Stimulated activated CD8-positive, alpha-beta memory T cell treated with anti-CD3 and anti-CD28 coated beads, Interleukin-12 subunit alpha, Interleukin-12 subunit beta, amount 100 ng/mL, for 4 hours (primary cell): ENCODE measurements at places on chromosomes 1 and 21.
A peak's percentile ranks its signal among the peaks of the same experiment; 100 is the strongest.

GRCh38 chr1:163187849-163188248 lies 14.9 kb downstream of the RGS5 start:
- no peak for DNase-seq

DNA sequence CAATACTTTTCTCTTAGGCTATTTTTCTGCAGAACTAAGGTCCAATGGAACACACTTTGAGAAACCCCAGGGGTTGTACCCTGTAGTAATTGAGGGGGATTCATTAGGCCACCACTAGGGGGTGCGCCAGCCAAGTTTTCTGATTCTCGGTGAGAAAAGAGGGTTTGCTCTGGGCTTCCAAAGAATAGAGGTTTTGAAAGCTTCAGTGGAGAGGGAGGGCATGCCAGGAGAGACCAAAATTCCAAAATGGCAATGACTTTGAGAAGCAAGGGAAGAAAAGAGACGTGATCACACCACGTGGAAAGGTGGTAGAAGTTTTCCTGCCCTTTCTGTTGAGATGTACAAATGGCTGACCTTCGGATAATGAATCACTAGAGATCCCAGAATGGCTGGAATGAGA lies 323.3 kb downstream of the RPS6KC1 start:
- DNase-seq, result no peak

DNA sequence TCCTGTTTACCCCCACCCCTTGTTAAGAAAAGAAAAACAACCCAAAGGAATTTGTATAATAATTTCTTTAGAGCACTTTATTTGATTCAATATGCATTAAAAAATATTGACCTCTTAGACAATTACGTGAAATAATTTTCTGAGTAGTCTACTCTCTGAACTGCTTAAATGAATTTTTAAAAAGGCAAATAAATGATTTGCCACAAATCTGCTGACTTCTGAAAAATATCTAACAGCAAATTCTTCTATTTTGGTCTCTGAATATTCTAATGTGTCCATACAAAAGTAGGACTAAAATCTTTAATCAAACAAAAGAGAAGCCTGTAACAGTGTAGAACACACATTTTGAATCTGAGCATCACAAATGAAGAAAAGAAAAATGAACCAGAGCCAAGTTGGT lies 115.1 kb downstream of the TRIM33 start:
- no peak for DNase-seq

- no peak for DNase-seq
These were observed 748 bp downstream of the PPP1R15B start for GRCh38 chr1:204410688-204411450.

GRCh38 chr1:43308635-43309404 lies 8.0 kb downstream of the TIE1 start:
- no peak for DNase-seq

GRCh38 chr1:14969006-14969405 lies 184.5 kb upstream of the TMEM51 start:
- peak; percentile 1 for DNase-seq

DNA sequence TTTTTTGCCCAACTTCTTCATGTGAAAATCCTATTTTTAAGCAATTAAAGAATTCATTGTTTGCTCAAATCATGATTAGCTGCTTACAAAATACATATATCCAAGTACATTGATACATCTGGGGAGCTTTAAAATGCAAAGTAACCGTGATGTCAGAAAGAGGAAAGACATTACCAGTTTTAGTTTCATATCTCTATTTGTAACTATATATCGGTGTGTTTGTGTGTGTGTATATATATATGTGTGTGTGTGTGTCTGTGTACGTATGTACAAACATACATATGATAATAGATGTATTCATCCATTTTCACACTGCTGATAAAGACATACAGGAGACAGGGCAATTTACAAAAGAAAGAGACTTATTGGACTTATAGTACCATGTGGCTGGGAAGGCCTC lies 310.1 kb downstream of the DPYD start:
- no peak for DNase-seq

GRCh38 chr21:38494251-38494642 lies 4.0 kb downstream of the ERG start:
- DNase-seq, result no peak

GRCh38 chr1:214831956-214832355 lies 229.0 kb downstream of the CENPF start:
- no peak for DNase-seq

DNA sequence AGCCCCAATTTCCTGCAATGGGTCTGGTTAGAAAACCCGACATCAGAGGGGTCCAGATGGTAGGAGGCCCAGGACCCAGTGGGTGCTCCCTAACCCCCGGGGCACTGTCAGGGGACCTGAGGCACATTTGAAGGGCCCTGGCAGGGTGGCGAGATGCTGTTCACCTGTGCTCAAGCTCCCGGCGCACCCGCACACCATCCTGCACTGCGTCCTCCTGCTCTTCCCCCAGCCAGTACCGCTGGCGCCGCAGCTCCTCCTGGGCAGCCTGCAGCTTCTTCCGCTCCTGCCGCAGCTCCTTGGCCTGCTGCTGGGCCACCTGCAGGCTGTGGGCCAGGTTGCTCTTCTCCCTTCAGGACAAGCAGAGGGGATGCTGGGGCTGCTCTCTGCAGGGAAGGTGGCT lies 36.0 kb downstream of the RNU1-1 start:
- DNase-seq, result no peak

GRCh38 chr1:247639381-247639981 lies 34.1 kb downstream of the OR2G3 start:
- no peak for DNase-seq

DNA sequence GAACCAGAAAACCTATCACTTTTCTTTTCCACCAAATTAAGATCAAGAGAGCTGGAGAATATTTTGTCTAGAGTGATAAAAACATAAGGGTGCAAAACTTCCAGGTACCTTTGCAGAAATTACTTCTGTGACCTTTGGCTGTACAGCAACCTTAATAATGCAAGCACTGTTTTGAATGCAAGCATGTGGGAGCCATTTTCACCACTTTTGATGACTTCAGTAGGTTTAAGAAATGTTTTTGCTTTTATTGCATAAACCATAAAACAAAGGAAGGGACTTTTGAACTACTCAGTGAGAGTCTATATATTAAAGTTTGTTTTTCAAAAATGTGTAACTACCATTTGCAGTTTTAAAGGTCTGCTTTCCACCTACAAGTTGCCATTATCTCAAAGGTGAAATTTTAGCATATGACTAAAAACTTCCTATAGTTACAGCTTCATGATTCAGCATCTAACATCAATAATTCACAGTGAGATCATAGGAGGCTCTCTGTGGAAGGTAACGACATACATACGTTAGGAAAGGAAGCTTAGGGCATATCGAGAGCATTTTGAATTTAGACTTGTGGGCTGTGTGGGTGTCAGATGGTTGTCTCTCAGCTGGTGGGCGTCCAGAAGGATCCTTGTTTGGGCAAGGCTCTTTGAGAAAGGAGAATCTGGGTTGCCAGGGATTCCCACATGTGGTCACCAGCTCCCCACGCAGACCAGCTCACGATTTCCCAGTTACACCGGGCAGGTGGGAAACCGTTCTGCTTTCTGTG lies 1.1 kb upstream of the GADD45A start:
- DNase-seq, result peak; percentile 36

DNA sequence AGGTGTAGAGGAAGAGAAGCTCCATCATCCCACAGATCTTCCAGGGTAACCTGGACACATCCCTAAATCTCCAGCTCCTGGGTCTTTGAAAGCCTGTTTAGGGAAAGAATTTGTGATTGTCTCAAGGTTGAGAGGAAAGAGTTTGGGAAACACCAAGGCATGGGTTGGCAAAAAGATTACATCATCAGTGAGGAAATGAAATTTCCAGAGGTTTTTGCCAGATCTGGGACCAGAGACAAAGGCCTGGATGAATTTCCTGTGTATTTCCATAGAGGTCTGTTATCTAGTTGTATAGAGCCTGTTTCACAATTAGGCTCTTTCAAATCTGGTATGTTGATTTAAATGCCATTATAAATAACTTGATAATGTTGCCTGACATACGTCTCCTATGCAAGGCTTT lies 82.3 kb downstream of the GPR89B start:
- no peak for DNase-seq

- DNase-seq, result no peak
These were observed 161.0 kb upstream of the HP1BP3 start for GRCh38 chr1:20948101-20948500.

- DNase-seq, result no peak
These were observed 182.5 kb downstream of the ZC3H11B start for GRCh38 chr1:219430419-219430818.

GRCh38 chr1:31705080-31705866 lies 1.5 kb upstream of the COL16A1 start:
- peak; percentile 55 for DNase-seq

- no peak for DNase-seq
These were observed 13.8 kb upstream of the SDHB start for GRCh38 chr1:17067465-17068240.

GRCh38 chr1:50605186-50605875 lies 182.1 kb upstream of the DMRTA2 start:
- no peak for DNase-seq

DNA sequence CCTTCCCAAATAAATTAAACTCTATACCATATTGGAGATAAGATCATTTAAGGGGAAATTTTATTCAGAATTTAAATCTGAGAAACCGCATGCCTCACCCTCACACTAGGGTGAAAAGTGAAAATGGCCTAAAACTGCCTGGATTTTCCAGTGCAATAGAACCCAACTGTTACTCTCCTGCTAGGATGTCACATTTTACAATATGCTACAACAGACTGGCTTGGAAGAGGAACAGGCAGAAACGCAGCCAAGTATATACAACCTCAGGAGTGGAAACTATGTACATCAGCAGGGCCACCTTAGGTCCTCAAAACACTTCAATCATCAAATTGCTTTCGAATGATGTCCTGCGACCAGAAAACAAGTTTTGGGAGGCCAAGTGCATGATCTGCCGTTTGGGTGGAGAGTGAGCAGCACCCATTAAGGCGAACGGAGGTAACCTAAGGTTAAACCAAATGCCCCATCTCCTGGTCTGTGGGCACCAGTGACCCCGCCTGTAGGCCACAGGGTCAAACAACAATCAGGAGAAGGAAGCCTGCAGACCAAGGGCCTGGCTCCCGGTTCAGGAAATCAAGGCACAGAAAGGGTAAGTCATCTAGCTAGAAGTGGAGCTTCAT lies 4.9 kb downstream of the RCAN1 start:
- no peak for DNase-seq

DNA sequence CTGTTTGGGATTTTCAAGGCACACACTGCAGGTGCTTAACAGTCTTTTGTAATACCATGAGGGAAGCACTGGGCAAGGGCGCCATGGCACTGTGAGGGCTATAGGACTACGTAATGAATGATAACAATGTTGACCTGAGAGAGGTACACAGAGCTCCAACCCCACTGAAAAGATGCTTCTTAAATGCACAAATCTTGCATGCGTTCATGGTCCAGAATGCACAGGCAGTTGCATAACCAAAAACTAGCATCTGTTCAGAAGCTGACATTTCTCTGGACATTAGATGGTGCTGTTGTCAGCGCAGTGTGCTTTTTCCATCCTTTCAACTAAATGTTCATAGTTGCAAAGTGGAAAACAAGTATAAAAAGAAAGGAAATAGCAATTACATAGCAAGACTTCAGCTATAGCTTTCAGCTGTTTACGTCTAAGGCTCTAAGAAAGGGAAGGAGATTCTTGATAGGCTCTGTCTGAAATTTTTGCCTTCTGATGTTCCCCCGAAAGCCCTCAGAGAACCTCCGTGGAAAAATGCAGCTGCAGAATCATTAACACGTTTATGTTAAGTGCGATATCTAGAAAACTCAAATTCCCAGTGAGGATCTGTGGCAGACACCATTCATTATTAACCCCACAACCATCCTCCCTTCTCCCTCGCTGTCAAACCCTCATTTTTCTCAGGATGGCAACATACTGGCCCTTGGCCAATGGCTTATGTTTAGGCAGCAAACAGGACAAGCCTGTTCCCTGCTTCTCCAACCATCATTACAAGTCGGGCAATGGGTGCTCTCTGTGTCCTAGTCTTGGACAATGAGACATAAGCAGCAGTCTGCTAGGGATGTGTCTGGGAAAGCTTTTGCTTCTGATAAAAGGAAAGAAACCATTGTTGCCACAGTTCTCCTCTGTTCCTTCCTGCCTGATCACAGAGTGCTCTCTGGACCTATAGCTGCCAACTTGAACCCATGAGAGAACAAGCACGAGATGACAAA lies 8.2 kb upstream of the TARBP1 start:
- DNase-seq, result no peak

- no peak for DNase-seq
These were observed 149.0 kb upstream of the RUNX3 start for GRCh38 chr1:25079048-25079447.

GRCh38 chr1:37951041-37951782 lies 4.4 kb upstream of the INPP5B start:
- DNase-seq, result no peak

DNA sequence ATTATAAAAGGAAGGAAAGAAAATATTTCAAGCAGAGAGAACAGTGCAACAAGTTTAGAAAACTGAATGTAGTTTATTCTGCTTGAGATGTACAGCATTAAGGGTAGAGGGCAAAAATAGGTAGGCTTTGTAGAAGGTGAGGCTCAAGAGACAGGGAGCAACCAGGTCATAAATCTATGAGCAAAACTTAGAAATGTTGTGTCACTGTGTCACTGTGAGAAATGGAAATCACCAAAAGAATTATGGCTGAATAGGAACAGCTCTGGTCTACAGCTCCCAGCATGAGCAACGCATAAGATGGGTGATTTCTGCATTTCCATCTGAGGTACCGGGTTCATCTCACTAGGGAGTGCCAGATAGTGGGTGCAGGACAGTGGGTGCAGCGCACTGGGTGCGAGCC lies 53.6 kb downstream of the TNFSF4 start:
- DNase-seq, result no peak

- DNase-seq, result no peak
These were observed 113.0 kb downstream of the TSEN15 start for GRCh38 chr1:184164536-184164935.

DNA sequence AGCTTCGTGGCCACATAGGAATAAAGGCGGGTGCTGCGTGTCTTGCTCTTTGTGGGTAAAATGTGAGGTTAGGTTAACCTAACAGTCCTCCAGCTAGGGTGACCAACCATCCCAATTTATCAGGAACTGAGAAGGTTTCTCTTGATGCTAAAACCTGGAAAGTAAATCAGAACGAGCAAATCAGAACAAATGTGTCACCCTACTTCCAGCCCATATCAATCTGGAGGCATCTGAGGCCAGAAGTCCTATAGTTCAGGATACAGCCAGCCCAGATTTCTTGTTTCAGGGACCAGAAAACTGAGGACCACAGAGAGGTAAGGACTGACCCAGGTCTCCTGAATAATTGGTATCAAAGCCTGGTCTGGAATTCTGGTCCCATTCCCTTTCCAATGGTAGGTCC lies 3.1 kb upstream of the IFFO2 start:
- no peak for DNase-seq

GRCh38 chr1:165843304-165843703 lies 15.9 kb downstream of the UCK2 start:
- DNase-seq, result no peak

GRCh38 chr1:16998589-16998988 lies 13.1 kb downstream of the ATP13A2 start:
- no peak for DNase-seq
